ENCODE measurements at places on chromosomes 7 and 10.
A peak's percentile ranks its signal among the peaks of the same experiment; 100 is the strongest.

DNA sequence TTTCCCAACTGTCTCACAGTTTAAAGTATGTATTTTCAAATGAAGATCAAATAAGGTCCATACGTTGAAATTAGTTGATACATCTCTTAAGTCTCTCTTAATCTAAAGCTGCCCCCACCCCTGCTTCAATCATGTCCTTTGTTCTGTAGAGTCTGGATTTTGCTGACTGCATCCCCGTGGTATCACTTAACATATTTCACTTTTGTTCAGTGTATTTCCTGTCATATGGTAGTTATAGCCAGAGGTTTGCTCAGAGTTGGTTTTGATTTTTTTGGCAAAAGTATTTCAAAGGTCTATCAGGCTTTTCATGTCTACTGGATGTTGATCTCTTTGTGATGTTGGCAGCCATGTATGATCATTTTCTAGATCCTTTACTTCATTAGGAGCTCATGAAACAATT, 54.4 kb upstream of the ARID5B start:
- no peak for DNase-seq

- peak; percentile 84 for DNase-seq
These were observed 17.2 kb downstream of the SGPL1 start for GRCh38 chr10:70832852-70833528.

- no peak for DNase-seq
These were observed 105.5 kb upstream of the ZNF438 start for GRCh38 chr10:31136930-31137885.

GRCh38 chr10:60320666-60321065, 69.0 kb downstream of the ANK3 start:
- no peak for DNase-seq

DNA sequence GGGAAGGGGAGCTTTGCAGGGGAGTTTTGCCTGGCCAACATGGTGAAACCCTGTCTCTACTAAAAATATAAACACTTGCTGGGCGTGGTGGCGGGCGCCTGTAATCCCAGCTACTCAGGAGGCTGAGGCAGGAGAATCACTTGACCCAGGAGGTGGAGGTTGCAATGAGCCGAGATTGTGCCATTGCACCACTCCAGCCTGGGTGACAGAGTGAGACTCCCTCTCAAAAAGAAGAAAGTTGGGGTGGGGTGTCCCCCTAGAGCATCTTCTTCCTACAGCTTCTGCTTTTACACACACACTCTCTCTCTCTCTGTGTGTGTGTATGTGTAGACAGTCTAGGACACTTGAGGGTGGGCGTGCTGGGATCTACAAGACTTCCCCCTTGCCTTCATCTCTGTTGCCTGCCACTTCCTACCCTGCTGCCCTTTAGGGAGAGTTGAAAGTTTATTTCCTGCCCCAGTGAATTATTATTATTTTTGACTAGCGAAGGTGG, 21.7 kb downstream of the PLAU start:
- DNase-seq = no peak

- peak; percentile 49 for DNase-seq
These were observed 102.7 kb downstream of the ZNF248 start for GRCh38 chr10:37754538-37755323.

- no peak for DNase-seq
These were observed 129.4 kb downstream of the CCNY start for GRCh38 chr10:35465673-35466072.

DNA sequence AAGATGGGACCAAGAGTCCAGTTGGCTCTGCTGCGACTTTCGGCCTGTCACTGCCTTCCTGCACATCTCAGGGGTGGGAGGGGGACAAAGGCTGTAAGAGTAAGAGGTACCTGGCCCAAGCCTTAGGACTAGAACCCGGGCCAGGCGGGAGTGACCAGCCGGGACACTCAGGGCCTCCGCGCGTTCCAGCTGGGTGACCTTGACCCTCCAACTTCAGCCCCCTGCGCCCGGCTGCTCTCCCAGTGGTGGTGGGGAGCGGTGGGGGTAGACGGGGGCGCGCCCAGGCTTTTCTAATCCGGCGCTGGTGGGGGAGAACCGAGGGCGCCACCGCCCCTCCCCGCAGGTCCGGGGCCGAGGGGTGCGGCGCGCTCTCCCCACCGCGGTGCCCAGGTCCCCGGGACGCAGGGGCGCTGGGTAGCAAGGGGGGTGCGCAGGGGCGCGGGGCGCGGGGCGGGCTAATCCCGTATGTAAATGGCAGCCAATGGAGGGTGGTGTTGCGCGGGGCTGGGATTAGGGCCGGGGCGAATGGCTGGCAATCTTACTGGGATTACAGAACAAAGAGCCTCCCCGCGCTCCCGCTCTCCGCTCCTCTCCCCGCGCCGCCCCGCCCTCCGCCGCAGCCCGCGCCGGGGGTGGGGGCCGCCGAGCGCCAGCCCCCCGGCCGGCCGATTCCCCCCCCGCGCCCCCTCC, at the start of gene GTF2IRD1:
Gene GTF2IRD1, plus strand, starts transcription at position 585 of the 690 bp plus-strand sequence. CDS start 54,175 bp downstream, outside the sequence.
- peak; percentile 73 for DNase-seq

GRCh38 chr7:1817061-1817712, 147.1 kb downstream of the ELFN1 start:
- DNase-seq = no peak

DNA sequence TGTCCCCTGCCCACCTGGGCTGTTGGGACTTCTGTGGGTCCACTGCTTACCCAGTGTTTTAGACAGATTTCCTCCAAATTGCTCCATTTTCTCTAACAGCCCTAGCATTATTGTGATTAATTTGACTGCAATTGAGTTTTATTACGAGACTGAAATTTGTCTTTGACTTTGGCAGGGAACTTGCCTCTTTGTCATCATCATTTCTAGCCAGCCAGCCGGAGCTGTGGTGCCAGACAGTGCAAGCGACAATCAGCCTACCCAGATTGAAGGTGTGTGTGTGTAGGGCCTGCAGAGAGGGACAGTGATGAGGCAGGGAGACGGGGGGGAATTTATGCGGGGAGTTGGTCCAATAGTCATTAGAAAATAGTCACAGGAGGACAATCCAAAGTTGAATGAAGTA, 743.0 kb downstream of the NRG3 start:
- DNase-seq = no peak
